Uterine smooth muscle cell (primary cell): ENCODE measurements at places on chromosomes 5 and 9. TPM values are rescaled to one million over a fixed set of nuclear protein-coding genes. Genes with fewer than 3 reads are reported as not detected.

TYRP1 gene
- under 0.01 TPM in 1 of 2 replicates, not detected in the other for total RNA-seq

MPDZ gene
- 50.7 and 73.9 TPM in 2 replicates for total RNA-seq

IFNA13 gene
- not detected in 2 replicates for total RNA-seq

PDGFRB gene
- total RNA-seq, result 94.2 and 160 TPM in 2 replicates

PCDHA1 gene
- under 0.01 TPM in 2 replicates for total RNA-seq

PPIC gene
- 20.9 and 66.4 TPM in 2 replicates for total RNA-seq

FBXO4 gene
- 11.1 and 15.6 TPM in 2 replicates for total RNA-seq

RASGEF1C gene
- 0.11 TPM in 1 of 2 replicates, not detected in the other for total RNA-seq

SOHLH1 gene
- total RNA-seq, result not detected in 2 replicates

LCN9 gene
- not detected in 2 replicates for total RNA-seq

CNTNAP3 gene
- total RNA-seq, result 0.55 and 0.87 TPM in 2 replicates

MZB1 gene
- not detected in 2 replicates for total RNA-seq
